ENCODE measurements at places on chromosomes 2 and 18.
A peak's percentile ranks its signal among the peaks of the same experiment; 100 is the strongest.

DNA sequence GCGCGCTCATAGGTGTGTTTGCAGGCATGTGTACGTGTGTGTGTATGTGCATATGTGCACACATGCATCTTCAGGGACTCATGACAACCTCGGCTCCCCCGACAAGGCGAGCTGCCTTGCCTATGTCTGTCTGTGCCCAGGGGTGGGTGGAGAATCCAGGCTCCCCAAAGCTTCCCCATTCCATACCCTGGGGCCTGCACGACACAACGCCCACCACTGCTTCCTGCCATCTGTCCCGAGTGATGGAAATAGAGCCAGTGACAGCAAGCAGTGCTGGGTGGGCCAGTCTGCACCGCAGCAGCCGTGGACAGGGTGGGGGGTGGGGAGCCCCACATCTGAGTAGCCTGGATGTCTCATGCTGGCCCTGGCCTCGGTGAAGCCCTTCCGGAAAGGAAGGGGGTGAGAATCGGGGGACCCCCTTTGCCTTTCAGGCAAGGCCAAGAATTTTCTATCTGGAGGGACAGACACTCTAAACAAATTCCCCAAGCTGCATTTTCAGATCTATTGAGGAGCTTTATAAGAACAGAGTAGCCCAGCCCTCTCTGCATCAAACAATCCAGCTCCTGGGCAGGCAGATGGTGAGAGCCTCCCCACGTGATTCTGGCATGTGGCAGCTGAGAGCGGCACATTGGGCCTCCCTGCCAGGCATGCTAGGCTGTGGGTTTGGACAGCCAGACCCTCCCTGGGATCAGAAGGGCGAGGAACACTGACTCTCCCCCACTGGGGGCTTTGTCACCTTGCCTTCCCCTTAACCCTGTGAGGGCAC lies 4.9 kb downstream of the KCNIP3 start:
- no peak for DNase-seq

GRCh38 chr2:18750672-18751554 lies 161.5 kb upstream of the NT5C1B start:
- no peak for DNase-seq

DNA sequence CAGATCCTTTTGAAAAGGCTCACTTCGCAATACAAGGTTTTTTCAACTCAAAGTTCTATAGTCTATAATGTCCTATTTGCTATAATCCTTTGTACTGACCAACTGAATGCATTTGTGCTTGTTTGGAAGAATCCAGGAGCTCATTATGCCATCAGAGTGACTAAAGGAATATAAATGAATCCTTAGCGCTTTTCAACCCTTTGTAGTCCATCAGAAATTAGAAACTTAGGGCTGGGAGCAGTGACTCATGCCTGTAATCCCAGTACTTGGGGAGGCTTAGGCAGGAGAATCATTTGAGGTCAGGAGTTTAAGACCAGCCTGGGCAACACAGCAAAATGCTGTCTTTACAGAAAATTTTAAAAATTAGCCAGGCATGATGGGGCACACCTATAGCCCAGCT lies 330.2 kb upstream of the CHAC2 start:
- no peak for DNase-seq

GRCh38 chr2:199596549-199596948 lies 138.8 kb upstream of the SATB2 start:
- peak; percentile 49 for DNase-seq

GRCh38 chr2:118803012-118803411 lies 44.4 kb downstream of the EN1 start:
- DNase-seq, result no peak

GRCh38 chr18:45071956-45072355 lies 391.3 kb downstream of the SETBP1 start:
- no peak for DNase-seq

DNA sequence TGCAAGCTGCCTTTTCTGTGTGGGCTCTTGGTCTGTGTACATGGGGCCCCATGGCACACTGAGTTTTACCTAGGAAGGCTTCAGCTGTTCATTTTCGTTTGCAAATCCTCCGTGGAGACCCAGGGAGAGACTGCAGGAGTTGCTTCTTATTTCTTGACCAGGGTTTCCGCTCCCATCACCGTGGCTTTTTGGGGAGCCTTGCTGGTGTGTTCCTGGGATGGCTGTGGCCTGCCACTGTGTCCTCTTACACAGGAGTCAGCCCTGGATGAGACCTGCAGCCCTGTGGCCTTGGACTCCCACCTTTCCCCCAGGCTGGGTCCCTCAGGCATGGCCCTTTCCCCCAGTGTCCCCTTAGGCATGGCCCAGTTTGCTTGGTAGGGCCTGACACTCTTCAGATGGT lies 137.0 kb downstream of the FAM210A start:
- no peak for DNase-seq

DNA sequence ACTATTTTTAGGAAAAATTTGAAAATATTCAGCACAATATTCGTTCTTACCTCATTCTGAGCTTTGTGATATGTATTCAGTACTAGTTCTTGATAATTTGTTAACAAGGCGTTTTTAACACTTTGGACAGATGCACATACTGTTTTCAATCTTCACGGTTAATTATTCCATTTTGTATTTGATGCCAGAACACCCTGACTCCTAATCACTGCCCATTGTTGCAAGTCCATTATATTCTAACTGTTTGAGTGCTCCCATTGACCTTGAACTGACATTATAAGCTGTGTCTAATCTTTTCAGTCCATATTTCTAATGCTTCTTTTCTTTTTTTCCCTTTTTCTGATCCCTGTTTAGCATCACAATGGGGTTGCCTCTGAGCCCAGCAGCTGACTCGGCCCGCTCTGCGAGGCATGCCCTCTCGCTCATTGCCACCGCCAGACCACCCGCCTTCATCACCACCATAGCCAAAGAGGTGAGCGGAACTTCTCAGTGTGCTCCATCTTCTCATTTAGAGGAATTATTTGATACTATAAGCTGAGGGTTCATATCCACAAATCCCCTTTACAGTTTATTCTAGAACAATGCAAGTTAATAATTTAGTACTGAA lies 211.3 kb upstream of the BOD1L2 start:
- DNase-seq, result no peak

- no peak for DNase-seq
Measured at GRCh38 chr2:12903272-12903671, 186.5 kb downstream of the TRIB2 start.

DNA sequence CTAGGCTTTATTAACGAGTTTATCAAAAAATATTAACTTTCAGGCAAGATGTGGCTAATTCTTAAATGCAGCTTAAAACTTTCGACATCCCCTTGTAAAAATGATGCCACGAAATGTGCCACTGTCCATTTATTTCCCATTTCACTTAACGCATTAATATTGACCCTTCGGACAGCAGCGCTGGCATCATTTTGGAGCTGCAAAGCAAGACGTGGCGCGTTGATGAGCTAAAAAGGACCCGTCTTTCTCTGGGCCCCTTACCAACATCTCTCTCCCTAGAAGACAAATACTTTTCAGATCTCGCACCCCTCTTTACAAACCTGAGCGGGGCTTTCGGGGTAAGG lies 367.9 kb downstream of the MTX2 start:
- no peak for DNase-seq

DNA sequence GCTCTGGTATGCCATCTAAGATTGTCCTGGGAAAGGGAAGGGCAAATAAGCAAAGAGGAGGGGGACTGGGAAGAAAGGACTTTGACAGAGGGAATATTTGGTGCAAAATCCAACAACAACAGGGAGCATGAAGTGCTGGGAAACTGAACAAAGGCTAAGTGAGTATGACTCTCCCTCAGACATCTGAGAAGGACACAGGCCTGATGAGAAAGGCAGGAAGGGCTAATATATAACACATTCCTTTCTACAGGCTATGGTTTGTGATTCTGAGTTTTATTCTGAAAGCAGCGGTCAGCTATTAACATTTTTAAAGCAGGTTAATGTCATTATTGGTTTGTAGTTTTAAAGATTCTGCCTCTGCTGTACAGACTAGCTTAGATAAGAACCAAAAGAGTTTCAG lies 1579.5 kb downstream of the LRP1B start:
- no peak for DNase-seq

GRCh38 chr2:122627388-122627787 lies 871.9 kb downstream of the TSN start:
- no peak for DNase-seq

DNA sequence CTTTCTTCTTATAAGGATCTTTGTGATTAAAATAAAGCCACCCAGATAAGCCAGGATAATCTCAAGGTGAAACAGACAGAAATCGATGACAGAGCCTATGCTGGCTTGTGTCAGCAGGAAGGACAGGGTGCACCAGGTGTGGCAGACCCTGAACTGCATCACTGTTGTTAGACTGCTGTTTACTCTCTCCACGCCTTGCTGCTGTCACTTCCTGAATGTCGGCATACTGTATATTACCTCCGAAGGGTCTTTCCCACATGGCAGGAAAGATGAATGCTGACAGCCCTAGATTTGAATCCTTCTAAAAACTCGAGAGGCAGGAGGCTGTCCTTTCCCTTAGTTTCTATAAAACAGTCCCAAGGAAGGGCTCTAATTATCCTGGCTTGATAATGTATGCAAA lies 18.9 kb upstream of the TMEM163 start:
- DNase-seq, result no peak

DNA sequence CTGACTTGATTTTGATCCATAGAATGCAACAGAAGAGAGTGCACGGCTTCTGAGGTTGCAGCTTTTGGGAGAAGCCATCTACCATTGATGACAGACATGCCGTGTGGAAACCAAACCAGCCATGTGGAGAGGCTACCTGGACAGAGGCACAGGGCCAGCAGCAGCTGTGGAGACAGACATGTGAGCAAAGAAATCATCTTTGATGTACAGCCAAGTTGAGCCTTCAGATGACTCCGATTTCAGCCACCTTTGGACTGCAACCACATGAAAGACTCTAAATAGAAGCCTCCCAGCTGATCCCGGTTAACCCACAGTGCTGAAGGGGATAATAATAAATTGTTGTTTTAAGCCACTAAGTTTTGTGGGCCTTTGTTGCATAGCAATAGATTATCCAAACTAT lies 54.2 kb downstream of the TSN start:
- DNase-seq, result no peak

- no peak for DNase-seq
Measured at GRCh38 chr2:81266106-81266505, 961.6 kb upstream of the LRRTM1 start.

DNA sequence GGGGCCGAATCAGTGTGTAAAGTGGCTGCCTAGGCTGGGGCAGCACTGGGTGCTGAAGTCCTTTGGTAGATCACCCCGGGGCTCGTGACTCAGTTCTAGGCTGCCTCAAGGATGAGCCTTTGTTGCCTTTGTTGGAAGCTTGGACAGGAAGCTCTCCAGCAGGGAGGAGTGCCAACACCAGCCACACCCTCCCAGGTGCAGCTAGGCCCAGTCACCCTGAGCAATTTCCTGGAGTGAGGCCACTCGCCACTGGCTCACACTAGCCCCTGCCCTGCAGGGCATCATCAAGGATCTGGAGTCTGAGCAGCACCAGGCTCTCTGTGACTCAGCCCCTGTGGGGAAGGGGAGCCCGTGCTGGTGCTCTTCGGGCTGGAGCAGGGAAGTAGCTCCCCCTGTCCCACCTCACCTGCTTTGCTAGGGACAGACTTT lies 6.7 kb upstream of the SDC1 start:
- DNase-seq, result no peak

DNA sequence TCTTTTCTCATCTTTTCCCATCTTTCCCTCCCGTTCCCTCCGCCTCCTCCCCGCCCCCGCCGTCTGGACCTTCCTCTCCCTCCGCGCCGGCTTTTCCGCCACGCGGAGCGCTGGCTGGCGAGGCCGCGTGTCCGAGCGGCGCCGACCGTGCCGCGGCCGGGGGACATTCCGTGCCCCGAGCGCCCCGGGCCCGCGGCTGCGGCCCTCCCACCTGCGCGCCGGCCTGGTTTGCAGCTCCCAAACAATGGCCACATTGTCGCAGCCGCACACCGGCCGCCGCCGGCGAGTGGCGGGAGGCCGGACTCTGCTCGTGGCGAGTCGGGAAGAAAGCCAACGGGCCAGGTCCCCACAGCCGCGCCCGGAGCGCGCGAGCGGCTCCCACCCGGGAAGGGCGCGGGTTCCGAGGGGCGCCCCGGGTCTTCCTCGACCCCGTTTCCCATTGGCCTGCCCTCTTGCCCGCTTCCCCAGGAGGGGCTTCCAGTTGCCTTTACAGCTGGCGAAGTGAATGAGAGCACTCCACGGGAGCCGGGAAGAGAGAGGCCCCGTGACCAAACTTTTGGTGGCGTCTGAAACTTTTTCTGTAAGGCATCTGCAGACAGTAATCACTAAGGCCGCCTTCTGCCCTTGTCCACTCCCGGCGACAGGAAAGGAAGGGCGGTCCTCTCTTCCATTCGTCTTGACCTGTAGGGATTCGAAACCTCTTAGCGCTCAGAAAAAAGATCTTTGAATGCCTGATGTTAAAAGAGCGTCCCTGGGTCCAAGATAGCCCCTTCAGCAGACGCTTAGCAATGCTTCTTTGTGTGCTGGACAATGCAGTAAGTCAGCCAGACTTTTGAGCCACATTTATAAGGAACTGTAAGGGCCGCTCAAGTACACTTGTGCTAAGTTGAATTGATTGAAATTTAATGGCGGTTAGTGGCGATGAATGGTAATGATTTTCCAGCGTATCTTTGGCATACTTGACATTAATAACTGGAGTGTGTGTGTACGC lies 6.2 kb downstream of the GLI2 start:
- DNase-seq, result no peak

DNA sequence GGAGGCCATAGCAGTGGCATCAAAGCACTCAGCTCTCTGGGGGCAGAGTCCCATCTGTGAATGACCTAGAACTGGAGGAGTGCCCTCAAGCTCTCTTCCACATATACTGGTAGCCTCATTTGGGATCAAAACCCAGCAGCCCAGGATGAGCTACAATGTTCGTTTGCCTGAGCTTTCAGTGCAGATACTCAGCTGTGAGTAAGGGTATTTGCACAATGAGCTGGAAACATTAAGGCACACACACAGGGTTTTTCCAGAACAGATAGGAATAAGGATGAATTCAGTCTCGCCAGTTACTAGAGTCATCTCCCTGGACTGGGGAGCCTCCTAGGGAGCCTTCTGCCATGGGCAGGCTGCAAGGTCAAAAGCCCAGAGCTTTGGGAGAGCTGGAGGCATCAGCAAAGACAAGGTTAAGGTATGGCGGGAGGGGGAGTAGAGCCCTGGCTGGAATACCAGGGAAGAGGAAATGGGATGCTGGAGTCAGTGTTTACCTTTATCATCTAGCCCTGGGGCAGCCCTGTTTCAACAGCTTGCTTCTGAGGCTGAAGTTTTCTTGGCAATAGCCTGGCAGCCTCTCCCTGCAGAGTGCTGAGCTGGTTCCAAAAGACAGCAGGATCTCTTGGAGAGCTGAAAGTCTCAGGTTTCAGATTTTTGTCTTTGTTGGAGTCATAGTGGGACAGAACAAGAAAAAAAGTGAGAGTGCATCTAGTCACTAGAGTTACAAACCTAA lies 187.7 kb downstream of the LOXHD1 start:
- no peak for DNase-seq

DNA sequence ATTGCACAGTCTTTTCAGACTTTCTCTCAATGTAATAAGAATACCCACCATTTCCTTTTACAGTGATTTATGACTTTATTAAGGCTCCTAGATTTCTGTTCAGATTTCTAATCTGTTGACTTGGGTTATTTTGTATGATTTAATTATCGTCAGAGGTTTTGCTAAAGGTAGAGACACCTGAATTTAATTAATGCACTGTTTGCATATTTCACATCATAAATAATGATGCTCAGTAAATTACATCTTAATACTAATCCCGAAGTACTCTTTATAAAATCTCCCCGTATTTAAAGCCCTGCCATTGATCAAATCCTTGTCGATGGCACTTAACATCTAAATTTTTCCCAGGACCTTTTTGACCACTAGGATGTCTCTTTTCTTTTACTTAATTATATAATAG lies 399.9 kb downstream of the MEIS1 start:
- DNase-seq, result no peak

- DNase-seq, result no peak
Measured at GRCh38 chr2:138182937-138183312, 218.7 kb downstream of the HNMT start.

- no peak for DNase-seq
Measured at GRCh38 chr2:4369826-4370419, 666.5 kb downstream of the DCDC2C start.
